NCI-H1417 (cell line): ENCODE measurements at places on chromosomes 4 and X.
A peak's percentile ranks its signal among the peaks of the same experiment; 100 is the strongest.

GRCh38 chr4:163343604-163344146 lies at the start of gene NPY5R:
TSS of gene NPY5R (plus strand) at chr4:163343892. CDS start at chr4:163350274, 6,382 bp downstream.
- DNase-seq, result peak; percentile 35

DNA sequence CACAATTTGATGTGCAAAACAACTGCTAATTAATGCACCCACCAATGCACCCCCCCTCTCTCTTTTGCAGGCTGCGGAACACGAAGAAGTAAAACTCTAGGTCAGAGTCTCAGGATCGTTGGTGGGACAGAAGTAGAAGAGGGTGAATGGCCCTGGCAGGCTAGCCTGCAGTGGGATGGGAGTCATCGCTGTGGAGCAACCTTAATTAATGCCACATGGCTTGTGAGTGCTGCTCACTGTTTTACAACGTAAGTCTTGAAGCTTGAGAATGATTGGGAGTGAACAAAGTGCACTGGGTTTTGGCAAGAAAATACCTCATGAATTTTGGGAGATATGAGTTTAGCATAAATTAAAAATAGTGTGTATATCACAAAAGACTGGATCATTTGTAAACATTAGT lies 28.9 kb downstream of the TMPRSS11E start:
- no peak for DNase-seq

DNA sequence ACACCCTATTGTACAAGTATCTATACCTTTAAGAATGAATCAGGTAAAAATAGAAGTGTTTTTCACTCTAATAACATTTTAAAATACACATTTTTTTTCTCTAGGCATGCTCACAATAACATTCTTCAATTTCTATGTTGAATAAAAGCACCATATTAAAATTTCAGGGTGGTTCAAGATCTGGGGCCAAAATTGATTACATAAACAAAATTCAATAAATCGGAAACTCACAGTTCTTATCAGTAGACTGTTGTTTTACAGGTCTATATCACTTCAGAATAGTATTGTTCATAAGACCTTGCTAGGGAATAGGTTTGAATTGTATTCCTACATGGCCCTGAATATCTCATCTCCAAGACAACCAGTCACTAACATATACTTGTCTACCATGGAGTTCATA lies 634.0 kb downstream of the SPOCK3 start:
- no peak for DNase-seq

GRCh38 chr4:129806986-129807385 lies 711.0 kb downstream of the C4orf33 start:
- no peak for DNase-seq

GRCh38 chrX:39527025-39527424 lies 570.7 kb downstream of the BCOR start:
- DNase-seq, result no peak

GRCh38 chr4:23887989-23888388 lies 1.9 kb downstream of the PPARGC1A start:
- peak; percentile 30 for DNase-seq

DNA sequence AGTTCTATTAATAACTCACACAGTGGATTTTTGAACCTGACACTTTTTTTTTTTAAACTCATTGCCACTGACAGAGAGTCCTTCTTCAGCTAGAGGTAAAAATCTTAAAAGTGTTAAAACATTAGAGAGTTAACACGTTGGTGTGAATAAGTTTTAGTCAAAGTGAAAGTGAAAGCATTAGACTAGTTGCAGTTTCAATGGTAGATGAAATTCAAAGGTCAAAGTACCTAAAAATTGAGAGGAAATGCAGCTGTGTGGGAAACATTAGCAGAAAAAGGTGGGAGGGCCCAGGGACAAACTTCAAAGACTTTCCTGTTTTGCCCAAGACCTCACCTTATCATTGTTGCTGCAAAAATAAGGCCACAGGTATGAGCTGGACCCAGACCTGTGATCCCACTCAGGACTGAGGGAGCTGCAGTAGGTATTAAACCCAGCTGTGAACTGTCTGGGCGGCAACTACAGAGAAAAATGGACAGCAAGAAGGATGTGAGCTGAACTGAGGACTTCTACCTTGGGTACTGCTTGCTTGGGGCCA lies 17.6 kb upstream of the GABRA4 start:
- DNase-seq, result no peak

DNA sequence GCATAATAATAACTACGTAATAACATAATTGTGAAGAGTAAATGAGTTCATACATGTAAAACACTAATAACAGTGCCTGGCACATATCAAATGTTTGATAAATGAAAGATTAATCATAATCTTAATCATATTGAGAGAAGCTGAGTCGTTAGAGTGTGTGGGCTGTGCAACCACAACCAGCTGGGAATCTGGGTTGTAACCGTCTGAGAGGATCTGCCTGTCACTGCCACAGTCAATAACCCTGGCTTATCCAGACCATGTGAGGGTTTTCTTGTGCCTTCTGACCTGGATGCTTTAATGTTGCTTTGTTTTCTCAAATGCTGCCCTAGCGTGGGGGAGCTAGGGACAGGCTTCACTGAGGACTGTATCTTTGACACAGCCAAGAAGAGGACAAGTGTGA lies 73.9 kb downstream of the TRPC5 start:
- DNase-seq, result no peak

- DNase-seq, result no peak
These were observed 26.0 kb downstream of the LRIT3 start for GRCh38 chr4:109873791-109874514.

DNA sequence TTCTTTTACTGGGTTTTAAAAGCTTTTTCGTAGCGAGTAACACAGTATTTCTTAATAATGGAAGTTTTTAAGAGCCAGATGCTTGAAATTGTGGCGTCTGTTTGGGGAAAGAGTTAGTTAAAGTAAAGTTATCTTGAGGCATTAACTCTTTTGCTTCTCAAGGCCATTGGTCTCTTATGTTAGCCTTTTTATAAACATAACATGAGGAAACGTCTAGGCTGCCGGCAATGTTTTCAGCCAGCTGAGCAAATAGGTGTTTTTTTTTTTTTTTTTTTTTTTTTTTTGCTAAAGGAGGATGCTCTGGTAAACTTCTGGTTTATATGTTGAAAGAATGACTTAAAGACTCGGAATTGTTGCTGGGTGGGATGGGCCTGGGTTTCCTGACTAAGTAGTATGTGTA lies 51.1 kb upstream of the RBMX start:
- DNase-seq, result no peak

- no peak for DNase-seq
These were observed 103.1 kb upstream of the SHISA3 start for GRCh38 chr4:42293967-42294813.

GRCh38 chr4:13137390-13137789 lies 346.8 kb downstream of the RAB28 start:
- DNase-seq, result peak; percentile 3

- no peak for DNase-seq
These were observed 51.5 kb downstream of the STARD8 start for GRCh38 chrX:68698942-68699341.

DNA sequence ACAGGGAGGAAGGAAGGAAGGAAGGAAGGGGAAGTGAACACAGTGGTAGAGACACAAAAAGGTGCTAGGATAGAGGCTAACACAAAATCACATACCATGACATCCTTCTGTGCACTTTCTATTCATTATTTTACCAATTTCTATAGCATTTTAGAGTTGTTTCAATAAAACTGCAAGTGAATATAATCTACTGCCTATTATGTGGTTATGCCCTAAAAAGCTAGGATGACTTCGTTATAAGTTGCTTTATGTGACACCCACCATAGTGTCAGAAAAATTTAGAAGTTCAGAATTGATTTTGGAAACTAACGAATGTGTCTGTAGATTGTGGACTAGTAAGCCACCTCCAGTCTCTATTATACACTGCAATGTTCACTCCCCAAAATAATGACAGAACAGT lies 59.4 kb upstream of the EDNRA start:
- DNase-seq, result no peak

- DNase-seq, result peak; percentile 82
These were observed 512 bp upstream of the TMEM131L start for GRCh38 chr4:153465615-153466080.

DNA sequence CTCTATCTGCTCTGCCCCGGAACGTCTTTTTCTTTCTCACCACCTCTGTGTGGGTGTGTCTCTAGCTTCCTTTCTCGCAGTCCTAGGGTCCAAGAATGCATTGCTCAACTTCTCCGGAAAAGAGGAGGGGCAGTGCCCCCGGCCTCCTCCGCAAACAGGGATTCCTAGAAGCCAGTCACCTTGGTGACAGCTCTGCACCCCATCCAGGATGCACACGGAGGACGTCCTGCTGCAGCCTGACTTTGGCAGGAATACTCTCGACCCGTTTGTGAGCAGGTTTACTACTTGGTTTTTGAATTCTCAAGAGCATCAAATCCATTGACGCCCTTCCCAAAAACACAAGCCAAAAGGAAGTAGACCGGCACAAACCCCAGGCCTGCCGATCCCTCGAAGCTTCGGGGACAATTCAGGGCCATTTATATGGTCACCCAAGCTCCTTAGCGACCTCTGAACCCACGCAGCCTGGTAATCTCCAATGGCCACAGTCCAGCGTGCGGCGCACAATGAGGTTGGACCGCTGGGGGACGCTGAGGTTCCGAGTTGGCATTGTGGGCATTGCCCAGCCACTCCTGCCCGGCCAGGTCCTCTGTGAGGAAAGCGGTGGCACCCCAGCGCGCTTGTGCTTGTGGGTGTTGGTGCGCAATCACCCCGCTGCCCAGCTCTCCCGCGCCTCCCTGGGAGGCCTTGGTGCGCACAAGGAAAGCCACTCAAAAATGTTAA lies 9.8 kb downstream of the NKX3-2 start:
- DNase-seq, result peak; percentile 18

GRCh38 chr4:83259586-83259985 lies 25.0 kb downstream of the COQ2 start:
- DNase-seq, result no peak

DNA sequence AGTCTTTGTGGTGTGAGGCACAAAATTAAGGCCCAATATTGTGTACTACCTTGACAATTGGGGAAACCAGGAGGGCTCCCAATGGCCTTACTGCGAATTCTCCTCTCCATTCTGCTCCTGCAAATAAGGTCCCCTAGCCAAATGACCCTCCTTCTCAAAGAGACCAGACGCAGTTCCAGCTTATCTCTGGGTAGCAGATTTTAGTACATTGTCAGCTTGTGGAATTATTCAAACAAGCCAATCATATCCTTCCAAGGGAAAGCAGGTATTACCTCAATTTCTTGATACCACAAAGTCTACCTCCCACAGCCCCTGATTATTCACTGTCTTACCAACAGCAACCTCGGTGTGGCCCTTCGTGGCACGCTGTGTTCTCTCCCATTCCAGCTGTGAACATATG lies 7.8 kb upstream of the ZBTB33 start:
- DNase-seq, result no peak

- DNase-seq, result peak; percentile 35
These were observed 10.7 kb upstream of the HCCS start for GRCh38 chrX:11100281-11101035.

DNA sequence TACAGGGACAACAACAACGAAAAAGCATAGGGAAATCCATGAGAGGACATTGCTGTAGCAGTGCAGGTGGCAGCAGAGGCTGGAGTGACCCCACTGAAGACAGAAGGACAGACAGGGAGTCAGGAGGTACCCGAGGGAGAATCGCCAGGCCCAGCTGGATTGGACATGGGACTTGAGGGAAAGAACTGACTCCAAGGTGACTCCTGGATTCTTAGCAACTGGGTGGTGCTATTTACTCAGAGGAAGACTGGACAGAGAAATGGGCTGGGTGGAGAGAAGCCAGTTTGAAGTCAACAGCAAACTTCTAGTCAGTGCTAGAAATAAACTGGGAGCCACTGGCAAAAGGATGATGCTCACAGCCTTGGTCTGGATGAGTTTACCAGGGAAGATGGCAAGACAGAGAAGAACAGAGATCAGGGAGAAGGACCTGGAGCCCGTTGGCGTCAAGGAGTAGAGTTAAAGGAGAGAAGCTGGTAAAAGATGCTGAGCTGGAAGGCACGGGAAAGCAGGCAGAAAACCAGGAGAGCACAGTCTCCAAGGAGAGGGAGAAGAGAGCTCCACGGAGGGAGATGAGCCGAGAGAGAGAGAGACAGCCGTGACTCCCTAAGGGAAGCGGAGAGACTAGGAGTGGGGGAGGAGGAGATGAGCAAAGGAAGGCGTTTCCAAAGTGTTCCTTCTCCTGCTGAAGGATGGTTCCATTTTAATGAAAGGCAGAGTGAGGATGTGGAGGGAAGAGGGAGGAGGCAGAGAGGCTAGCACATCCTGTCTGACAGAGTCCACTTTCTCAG lies 119.4 kb downstream of the AFAP1 start:
- DNase-seq, result no peak

- no peak for DNase-seq
These were observed 1854.6 kb downstream of the PCDH7 start for GRCh38 chr4:32574803-32575202.

- DNase-seq, result no peak
These were observed 339.3 kb downstream of the NKX6-1 start for GRCh38 chr4:84159762-84160161.

DNA sequence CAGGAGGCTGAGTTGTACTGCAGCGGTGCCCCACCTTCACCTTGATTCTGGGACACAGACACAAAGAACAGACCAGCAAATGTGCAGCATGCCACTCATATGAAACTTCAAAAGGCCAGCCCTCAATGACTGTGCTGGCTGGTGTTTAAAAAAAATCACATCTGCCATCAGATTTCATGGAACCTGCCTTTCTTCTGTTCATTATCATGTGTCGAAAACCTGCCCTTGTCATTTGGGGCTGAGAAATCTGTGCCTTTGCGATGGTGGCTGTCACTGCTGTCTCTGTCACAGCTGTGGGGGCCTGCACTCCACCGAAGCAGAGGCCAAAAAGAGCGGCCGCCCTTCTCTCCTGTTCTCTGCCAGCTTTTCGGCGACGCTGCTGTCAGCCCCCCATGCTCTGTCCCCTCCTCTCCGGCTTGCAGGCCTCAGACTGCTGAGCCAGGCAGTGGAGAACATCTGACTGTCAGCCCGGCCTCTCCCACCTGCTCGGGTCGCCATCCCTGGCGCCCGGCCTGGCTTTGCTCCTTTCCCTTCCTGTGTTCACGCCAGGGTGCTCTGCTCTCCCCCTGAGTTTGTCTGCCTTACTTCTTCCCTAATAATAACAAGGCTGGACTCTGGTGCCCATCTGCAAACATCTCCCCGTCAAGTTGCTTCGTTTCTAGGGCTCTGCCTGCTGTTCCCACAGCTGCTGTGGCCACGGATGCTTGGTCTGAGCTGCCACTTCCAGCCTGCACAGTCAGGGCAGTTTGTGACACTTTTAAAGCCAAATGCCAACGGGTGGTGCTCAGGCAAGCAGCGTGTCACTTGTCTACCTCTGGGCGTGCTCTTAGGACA lies 355.2 kb downstream of the UNC5C start:
- peak; percentile 41 for DNase-seq

- DNase-seq, result no peak
These were observed 45.5 kb downstream of the NPFFR2 start for GRCh38 chr4:72077346-72077745.

- no peak for DNase-seq
These were observed 419.9 kb downstream of the SPRY1 start for GRCh38 chr4:123816462-123816861.
